ENCODE measurements at places on chromosomes 1 and 21.

GRCh38 chr1:244436336-244437085, 15.2 kb downstream of the ADSS2 start:
- peak; percentile 57 for DNase-seq

DNA sequence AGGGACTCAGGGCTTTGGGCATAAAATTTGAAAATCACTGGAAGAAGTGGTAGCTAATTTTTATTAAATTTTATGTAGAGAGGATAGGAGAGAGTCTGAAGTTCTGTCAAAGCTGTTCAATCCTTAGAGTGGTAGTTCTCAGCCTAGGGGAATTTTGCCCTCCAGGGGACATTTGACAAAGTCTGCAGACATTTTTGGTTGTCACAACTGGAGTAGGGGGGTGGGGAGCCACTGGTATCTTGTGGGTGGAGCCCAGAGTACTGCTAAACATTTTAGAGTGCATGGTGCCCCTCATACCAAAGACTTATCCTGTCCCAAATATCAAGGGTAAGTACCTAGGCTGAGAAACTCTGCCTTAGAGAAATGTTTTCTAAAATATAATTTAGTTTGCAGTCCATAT, 30.2 kb downstream of the RASAL2 start:
- DNase-seq: no peak

GRCh38 chr21:34852448-34852847, 183.7 kb downstream of the CLIC6 start:
- peak; percentile 42 for DNase-seq

DNA sequence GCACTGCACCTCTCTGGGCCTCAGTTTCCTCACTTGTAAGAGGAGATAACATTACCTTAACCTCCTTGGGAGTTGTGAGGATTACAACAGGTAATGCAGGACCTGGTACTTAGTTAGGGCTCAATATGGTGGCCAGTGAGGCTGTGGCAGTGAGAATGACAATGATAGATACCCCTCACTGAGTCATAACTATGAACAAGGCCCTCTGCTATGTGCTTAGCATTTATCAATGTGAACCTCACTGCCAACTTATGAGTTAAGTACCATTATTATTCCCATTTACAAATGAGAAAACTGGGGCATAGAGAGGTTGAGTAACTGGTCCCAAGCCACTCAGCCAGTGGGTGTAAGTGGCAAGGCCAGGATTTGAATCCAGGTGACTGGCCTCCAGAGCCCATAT, 64.4 kb downstream of the HMGB4 start:
- DNase-seq: no peak

DNA sequence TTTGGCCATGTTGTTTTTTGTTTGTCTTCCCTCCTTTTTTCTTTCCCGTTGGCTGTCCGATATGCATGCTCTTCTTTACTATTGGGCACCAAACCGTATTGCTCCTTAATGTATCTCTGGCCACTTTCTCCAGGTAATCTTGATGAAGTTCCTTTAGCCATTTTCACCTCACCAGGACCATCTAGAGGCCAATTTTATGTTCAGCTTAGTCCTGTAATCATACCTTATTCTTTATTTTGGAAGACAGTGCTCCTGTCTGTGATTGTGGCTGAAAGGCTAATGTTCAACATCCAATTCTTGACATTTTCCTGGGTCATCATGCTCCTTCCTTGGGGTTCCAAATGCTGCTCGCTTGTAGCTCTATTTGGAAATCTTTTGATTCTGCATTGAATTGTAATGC, 169.5 kb downstream of the S1PR1 start:
- DNase-seq: no peak

GRCh38 chr1:167249702-167250101, 29.0 kb downstream of the POU2F1 start:
- peak; percentile 28 for DNase-seq

GRCh38 chr1:201631037-201631436, 92.1 kb downstream of the NAV1 start:
- DNase-seq: no peak

DNA sequence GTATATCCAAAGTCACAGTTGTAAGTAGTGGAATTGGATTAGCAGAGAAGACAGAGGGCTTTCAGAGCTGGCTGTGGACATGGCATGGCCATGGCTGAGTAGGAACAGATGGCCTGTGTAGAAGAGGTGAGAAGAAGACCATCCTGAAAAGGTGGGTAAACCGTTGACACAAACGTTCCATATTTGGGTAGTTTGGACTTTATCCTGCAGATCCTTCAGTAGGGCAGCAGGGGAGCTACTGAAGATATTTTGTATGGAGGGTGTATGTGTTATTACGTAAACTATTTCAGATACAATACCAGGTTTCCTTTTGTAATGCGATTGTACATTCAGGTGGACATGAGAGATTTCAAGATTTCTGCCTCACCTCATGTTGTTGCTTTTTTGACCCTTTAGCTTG, 1.6 kb downstream of the UTP11 start:
- no peak for DNase-seq

DNA sequence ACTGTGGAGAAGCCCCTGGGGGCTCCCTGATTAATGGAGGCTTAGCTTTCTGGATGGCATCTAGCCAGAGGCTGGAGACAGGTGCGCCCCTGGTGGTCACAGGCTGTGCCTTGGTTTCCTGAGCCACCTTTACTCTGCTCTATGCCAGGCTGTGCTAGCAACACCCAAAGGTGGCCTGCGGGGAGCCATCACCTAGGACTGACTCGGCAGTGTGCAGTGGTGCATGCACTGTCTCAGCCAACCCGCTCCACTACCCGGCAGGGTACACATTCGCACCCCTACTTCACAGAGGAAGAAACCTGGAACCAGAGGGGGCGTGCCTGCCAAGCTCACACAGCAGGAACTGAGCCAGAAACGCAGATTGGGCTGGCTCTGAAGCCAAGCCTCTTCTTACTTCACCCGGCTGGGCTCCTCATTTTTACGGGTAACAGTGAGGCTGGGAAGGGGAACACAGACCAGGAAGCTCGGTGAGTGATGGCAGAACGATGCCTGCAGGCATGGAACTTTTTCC, 24.8 kb downstream of the PCSK9 start:
- peak; percentile 33 for DNase-seq

- no peak for DNase-seq
These were observed 171.2 kb downstream of the LTN1 start for GRCh38 chr21:28821276-28822122.

DNA sequence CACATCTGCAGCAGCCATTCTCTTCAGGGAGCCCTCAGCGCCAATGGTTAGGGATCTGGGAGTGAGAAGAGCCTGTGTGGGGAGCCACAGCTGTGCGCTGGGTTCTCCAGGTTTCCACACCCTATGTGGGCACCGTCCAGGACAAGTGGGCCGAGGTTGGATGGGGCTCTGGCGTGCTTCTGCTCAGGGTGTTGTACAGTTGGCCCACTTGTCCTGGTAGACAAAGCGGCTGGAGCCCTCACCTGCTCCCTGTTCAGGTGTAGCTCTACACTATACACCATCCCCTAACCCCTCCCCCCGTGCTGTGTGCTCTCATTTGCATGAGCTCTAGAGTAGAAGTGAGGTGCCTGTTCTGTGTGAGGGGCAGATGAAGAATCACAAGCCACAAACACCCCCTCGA, 12.2 kb downstream of the SH3BP5L start:
- DNase-seq: no peak

- DNase-seq: peak; percentile 93
These were observed 64.3 kb upstream of the HOOK1 start for GRCh38 chr1:59750328-59751003.

Data from ELR (cell line).